Spleen (tissue), 13 donors: ENCODE measurements at places on chromosomes 4 and X. TPM values are rescaled to one million over a fixed set of nuclear protein-coding genes. Genes with fewer than 3 reads are reported as not detected.
A peak's percentile ranks its signal among the peaks of the same experiment; 100 is the strongest.

- DNase-seq: no peak
Observed at GRCh38 chr4:40874901-40875300, 125.1 kb downstream of the NSUN7 start.

DNA sequence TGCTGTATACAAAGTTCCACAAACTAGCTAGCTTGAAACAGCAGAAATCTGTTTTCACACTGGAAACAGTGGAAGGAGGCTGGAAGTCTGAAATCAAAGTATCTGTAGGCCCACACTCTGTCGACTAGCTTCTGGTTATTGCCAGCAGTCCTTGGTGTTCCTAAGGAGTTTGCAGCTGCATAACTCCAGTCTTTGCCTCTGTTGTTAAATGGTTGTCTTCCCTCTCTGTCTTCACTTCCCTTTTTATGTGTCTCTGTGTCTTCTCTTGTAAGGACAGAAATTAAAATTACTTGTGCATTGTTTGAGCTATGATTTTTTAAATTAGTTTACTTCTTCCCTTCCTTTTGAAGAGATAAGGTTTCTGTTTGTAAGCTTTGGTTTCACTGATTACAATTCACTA, 8.2 kb downstream of the MTHFD2L start:
- DNase-seq: no peak

- no peak for DNase-seq
Observed at GRCh38 chr4:2643555-2643954, 107.1 kb downstream of the FAM193A start.

GRCh38 chr4:125481334-125482045, 166.7 kb downstream of the FAT4 start:
- no peak for DNase-seq

DNA sequence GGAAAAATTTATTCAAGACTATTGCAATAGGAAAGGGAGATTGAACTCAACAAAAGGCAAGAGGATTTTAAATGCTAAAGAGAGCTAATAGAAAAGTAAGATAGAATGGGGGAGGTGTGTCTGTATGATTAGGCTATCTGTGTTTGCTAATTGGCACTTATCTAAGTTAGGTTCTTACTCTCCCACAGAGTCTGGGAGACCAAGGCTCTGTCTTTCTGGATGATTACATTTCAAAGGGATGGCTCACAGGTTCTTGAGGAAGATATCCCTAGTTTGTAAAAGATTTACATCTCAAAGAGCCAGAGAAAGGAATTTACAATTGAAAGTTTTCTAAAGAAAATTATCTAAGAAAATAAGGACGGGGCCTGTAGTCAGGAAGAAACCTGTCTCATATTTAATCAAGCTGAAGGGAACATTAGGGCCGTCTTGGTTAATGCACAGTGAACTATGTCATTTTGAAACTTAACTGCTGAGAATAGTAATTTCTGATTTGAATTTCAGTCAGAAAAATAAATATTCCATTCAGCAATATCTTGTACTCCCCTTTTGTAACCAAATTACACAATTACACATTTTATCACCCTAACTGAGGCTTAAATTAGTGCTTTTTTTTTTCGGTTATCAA, 75.8 kb downstream of the MAGEB10 start:
- DNase-seq: no peak

DNA sequence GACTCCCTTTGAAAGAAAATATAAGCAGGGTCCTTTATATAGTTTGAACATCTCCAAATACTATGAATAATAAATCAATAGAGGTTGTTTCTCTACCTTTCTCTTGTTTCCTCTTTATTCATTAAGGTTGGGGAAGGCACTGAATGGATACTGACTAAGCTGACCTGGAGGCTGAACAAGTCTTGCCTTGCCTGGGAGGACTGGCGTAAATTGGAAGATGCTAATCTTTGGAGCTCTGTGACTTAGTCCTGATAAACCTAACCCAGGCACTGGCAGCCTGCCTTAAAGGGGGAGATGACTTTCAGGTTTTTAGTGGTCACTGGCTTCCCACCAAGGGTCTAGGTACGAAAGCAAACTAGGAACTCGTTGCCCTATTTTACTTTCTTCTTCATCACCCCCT, 10.5 kb downstream of the CCDC160 start:
- DNase-seq: no peak

GRCh38 chr4:172109466-172109865, 296.3 kb downstream of the GALNTL6 start:
- no peak for DNase-seq

GRCh38 chr4:161133586-161134276, 1030.1 kb downstream of the FSTL5 start:
- DNase-seq: no peak

DNA sequence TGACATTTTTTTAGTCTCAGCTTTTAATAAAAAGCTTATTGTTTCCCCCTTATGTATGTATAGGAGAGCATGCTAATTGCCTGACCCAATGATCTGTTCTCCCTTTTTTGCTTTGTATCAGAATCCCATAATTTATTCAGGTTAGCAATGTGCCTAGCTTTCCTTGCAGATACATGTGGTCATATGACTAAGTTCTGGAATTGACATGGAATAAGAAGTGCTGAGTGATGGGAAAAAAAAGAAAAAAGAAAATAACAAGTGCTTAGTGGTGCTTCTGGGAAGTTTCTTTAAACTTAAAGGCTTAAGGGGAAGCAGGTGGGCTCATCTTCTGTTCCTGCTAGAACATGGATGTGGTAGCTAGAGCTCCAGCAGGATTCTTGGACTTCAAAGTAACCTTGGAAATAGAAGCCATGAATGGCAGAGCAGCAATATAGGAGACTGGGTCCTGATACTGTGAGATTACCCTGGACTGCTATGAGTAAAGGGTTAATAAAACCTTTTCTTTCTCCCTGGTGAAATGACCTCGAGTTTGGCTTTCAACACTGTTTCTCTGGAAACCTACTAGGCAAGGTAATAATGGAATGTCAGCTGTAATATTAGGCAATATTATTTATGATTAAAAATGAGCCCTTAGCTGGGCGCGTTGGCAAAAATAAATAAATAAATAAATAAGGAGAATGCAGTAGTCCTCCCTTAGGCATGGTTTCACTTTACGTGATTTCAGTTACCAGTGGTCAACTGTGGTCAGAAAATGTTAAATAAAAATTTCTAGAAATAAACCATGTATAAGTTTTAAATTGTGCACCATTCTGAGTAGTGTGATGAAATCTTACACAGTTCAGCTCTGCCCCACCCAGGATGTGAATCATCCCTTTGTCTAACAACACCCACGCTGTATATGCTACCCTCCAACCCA, 16.7 kb upstream of the RBM41 start:
- no peak for DNase-seq

DNA sequence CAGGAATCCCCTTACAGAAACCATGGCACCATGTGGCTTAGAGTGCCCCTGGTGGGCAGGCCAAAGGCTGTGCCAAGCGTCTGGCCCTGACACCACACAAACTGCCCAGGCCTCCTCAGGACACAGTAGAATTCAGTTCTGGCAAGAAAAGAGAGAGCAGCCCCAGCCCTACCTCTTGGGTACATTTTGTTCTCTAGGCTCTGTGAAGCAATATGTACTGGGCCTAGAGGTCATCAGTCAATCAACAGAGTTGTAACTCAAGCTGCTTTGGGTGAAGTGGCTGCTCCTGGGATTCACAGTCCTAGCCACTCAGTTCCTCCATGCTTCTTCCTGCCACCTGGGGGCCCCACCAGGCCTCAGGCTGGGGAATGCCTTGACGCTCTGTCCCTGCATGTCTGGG, 158.1 kb upstream of the MAMLD1 start:
- peak; percentile 29 for DNase-seq

DNA sequence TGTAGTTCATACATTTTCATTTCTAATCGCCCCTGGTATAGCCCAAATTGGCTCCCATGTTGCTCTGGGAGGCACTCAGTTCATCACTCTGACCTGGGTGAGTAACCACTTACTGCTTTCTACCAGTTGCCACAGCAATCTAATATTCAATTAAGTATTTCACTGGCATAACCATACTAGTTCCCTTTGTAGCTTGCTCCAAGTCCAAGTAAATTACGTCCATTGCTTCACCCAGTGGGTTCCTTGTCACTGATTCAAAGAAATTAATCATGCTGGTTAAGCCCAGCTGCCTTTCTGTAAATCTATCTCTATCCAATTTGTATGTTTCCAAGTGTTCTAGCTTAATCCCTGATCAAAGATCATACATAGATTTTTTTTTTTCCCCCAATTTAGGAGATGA, 92.0 kb upstream of the CBR4 start:
- DNase-seq: no peak

- no peak for DNase-seq
Observed at GRCh38 chr4:96986816-96987215, 1146.9 kb downstream of the PDHA2 start.

DNA sequence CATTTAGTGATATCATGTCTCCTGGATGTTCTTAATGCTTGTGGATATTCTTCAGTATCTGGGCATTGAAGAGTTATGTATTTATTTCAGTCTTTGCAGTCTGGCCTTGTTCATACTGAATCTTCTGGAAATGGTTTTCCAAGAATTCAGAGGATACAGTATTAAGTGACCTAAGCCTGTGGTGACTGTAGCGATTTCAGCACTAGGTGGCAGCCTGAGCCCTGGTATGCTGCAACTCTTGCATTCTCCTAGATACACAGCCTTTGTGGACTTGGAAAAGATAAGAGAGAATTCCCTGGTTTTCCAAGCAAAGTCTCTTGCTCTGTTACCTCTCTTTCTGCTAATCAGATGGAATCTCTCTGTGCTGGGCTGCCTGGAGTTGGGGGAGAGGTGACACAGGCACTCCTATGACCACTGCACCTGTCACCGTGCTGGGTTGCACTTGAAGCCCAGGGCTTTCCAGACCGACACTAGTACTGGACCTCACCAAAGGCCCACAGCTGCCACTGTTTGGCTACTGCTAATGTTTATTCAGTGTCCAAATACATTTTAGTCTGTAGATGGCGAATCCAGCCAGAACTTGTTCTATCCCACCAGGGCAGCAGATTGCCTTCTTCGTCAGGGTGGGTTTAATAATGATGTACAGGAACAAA, 19.3 kb upstream of the SPIN2A start:
- DNase-seq: no peak

- DNase-seq: no peak
Observed at GRCh38 chr4:26557164-26557563, 26.7 kb upstream of the TBC1D19 start.

DNA sequence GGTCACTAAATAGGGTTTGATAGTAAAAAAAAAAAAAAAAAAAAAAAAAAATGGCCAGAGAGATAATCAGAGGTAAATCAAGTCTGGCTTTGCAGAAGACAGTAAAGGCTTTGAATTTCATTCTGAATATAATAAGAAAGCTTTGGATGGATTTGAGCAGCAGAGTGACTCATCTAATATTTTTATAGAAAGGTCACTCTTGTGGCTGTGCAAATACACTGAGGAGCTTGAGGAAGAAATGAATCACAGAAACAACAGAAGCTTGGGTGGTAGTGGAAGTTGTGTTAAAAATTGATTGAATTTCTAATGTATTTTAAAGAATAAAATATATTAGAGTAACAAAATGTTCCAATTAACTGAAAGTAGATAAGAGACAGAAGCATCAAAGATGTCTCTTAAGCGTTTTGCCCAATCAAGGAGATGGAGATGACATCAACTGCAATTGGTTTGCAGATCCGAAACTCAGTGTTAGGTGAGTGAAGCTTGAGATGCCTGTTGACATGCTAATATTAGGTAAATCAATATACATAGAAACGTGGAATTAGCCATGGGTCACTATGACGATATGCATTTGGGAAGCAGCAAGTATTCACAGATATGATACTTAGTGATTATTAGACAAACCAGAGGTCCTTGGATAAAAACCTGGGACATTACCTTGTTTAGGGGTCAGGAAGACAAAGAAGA, 280.5 kb downstream of the GPM6A start:
- DNase-seq: no peak

DNA sequence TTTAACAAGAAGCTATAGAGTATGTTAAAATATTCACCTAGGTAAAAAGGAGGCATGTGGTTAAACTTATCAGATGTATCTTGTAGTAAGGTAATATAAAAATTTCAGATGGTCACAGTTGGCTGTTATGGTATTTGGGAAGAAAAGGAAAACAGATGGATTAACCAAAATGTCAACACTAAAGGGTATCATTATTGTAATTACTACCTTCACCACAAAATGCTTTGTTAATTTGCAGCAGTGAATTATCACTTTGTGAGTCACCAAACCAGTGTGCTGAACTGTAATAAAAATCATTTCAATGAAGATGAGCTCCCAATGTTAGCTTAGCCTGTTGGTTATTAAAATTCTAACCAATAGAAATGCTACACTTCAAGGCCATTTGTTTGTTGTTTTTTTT, 233.9 kb downstream of the RPA4 start:
- DNase-seq: no peak

DNA sequence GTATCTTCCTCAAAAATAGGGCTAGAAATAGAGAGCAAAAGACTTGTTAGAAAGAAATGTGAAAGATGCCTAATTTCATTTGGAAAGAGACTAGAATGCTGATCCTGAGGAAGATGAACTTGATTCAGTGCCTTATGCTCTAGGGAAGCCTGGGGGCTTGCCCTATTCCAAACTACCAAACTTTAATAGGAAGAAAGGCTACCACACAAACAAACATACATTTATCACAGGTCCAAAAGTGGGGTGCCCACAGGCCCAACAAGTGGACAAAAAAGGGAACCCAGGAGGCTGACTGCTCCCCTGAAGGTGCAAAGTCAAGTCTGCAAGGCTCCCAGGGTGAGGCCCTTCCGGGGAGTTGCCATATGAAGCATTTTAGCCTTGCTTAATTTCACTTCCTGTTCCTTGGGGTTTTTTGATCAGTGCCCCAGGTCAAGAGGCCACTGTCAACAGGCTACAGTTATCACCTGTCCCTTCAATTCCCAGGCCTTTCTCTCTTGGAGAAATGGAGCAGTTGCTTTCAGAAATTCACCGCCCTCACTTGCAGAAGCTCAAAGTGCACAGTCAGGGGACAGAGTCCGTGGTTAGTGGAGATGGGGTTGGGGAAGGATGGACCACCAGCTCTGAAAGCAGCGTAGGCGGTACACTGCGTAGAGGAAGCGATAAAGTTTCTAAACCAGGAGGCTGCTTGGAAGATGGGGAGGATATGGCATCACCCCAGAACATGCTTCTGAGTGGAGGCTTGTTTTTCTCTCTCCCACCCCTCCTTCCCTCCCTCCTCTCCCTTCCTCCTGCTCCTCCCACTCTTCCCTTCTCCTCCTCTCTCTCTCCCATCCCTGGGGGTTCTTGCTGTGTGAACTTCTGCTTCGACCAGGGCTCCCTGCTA, 36.4 kb downstream of the TMEM154 start:
- DNase-seq: peak; percentile 89

Gene HELT
- not detected for total RNA-seq

Gene YIPF6
- total RNA-seq: 24.1 TPM

Gene RAB33A
- total RNA-seq: 3.4 TPM

Gene SLC38A5
- total RNA-seq: 38.1 TPM

Gene SMIM31
- not detected for total RNA-seq

Gene SPIN4
- 6.6 TPM for total RNA-seq

Gene ZFYVE28
- 25.2 TPM for total RNA-seq

Gene MAGEB2
- total RNA-seq: not detected

Gene C4orf36
- not detected for total RNA-seq

Gene BEND2
- 0.83 TPM for total RNA-seq

Gene MGAT4D
- total RNA-seq: not detected

Gene MAGEA9B
- not detected for total RNA-seq
